ENCODE measurements at places on chromosomes 11 and 22.

- no peak for DNase-seq
Observed at GRCh38 chr11:50174189-50174588, 141.5 kb downstream of the OR4C45 start.

- DNase-seq = no peak
Observed at GRCh38 chr11:75855206-75855605, 40.2 kb downstream of the UVRAG start.

DNA sequence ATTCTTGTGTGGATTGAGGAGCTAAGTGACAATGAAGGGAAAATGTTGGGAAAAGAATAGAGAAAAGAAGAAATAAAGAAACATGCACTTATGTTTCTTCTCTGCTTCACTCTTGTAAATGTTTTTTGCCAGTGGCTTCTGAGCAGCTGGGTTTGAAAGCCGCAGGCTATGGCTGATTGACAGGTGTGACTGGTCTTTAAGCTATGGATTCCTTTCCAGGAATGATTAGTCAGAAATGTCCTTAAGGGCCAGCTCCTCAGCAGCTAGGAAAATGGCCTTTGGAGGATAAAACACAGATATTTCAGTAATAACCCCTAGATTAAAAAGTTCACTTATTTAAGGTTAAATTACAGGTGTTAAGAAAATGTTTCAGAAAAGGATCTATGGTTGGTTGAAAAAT, 6.5 kb upstream of the USP28 start:
- DNase-seq = no peak

GRCh38 chr22:31130873-31131272, 8.1 kb downstream of the INPP5J start:
- DNase-seq = no peak

DNA sequence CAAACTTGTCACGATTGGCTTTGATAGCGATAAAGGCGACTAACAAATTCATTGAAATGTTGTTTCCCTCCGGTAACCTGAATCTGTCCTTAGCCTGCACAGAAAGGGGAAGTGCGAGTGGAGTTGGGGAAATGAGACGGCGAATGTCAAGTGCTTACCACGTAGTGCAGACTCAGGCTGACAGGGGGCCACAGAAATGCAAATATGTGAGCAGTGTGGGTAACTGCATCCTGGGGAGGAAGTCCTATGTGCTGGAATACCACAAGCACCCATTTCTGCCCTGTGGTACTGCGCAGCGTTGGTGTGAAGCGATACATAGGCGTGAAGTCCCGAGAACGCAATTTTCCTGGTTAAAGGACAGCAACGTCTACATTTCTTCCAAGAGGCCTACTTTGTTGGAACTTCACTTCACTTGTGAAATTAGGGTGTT, 869 bp upstream of the EIF4ENIF1 start:
- peak; percentile 96 for DNase-seq

GRCh38 chr22:39176714-39177455, 24.4 kb upstream of the CBX7 start:
- no peak for DNase-seq
